Myocyte (in vitro differentiated cells): ENCODE measurements at places on chromosomes 16 and 17.

DNA sequence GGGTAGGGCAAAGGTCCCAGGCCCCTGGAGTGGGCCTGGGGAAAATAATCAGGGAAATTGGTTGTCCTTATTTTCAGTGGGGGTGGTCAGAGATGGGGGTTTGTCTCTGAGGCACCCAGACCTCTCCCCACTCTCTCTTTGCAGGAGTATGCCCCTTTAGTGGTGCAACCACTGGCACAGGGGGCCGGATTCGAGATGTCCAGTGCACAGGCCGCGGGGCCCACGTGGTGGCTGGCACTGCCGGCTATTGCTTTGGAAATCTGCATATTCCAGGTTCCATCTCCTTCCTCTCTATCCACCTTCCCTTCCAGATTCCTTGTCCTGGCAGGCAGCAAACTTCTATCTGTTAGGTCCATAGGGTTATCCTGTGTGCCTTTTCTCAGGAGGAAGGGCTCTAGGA lies 7.6 kb downstream of the PFAS start:
- no peak for DNase-seq

DNA sequence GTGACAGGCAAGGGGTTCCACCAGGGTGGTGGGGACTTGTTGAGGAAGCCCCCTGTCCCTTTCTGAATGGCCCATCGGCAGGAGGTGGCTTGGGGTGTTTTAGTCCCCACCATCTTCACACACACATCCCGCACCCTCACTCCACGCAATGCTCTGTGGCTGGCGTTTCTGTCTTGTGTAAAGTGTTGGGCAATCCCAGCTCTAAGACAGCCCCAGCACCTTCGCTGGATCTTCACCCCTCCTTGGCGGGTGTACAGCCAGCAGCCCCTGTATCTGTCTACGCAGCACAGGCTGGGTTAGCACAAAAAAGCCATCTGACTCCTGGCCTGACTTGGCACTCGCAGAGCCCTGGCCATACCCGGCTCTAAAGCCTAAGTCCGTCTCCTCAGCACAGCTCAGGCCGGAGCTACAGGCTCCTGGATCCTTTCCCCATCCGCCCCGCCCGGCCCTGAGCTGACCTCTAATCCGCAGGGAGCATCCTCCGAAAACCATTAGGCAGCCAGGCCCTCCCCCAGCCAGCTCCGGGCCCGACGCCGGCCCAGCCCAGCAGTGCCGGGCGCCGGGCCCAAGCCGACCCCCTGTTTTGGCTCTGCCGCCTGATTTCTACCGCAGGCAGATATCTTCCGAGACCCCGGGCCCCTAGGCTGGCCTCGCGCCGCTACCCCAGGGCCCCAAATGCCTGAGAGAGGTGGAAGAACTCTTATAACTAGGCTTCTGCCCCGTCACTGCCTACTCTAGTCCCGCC lies 42.4 kb upstream of the TAC4 start:
- DNase-seq = no peak

DNA sequence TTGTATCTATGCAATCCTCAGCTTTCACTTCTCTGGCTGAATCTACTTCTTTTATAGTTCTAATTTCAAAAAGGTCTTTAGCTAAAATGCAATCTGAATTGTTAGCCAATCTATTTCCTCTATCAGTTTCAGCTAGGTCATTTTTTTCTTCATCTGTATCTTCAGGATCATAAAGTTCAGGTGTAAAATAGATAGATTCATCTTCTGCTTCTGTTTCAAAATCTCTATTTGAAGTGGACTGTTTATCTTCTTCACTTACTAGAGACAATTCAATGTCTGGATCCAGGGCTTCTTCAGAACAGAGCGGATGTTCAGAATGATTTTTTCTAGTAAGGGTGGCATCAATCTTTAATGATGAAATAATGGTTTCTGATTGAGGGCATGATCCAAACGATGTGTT lies 92.4 kb upstream of the NACA2 start:
- no peak for DNase-seq

- no peak for DNase-seq
Measured at GRCh38 chr16:23290189-23291062, 11.7 kb upstream of the SCNN1B start.

DNA sequence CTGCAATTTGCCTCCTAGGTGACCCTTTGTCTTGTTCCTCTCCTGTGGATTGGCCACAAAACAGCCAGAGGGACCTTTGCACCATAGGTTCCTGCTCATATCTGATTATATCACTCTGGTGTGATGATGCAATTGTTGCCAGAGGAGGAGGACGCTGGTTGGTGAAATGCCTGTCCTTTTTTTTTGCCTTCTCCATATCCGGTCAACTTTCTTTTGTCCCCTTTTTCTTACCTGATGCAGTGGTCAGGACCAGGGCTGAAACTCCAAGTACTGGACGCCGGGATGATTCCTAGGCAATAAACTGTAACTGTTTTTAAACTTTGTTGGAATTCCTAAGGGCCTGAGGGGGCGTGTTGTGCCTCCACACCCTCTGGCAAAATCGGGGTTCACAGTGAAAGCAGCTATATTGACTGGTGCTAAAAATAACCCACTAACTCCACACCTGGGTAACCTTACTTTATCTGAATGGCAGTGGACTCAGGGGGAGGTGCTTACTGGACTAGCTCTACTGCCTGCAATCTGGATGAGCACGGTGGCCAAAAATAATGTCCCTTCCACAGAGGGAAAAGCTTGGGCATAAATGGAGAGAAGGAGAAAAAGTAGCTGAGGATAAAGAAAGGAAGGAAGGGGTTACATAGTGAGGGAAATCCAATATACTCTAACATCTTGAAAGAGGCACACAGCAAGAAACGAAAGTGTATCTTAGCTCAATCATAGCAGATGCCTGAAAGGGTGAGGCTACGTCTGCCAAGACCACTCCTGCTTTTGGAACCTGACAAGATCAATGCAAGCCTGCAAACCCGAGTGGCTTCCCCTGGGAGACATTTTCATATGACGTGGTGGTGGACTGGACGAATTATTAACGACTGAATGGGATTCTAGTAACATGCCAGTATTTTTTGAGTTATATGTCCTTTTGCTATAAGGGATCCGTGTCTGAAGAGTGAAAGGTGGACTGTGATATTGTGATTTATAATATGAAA lies 28.4 kb upstream of the ZNF423 start:
- no peak for DNase-seq
